ENCODE measurements at places on chromosomes 16 and 17. TPM values are rescaled to one million over a fixed set of nuclear protein-coding genes. Genes with fewer than 3 reads are reported as not detected.

- no peak overlapping the region for H3K4me3 ChIP-seq
- H3K27ac ChIP-seq = no peak overlapping the region
- H3K4me1 ChIP-seq = no peaks in the 10 kb centered on the region
- DNase-seq = no peak
- H3K36me3 ChIP-seq = no peaks in the 10 kb centered on the region
These were observed 26.5 kb downstream of the RPH3AL start for GRCh38 chr17:326010-326621.

Gene CD7
- 285 TPM for total RNA-seq

- H3K27me3 ChIP-seq = peaks cover 16% of the 10 kb centered on the region
- peaks cover 2% of the 10 kb centered on the region for H3K36me3 ChIP-seq
- H3K4me3 ChIP-seq = no peak overlapping the region
These were observed 498 bp upstream of the CLEC10A start for GRCh38 chr17:7080456-7081041.

Gene OR1F1
- total RNA-seq = not detected
